T-helper 1 cell treated with Interleukin-12 subunit alpha and Interleukin-12 subunit beta and Interleukin-4 antibody, amounts not matched to agents 30 ng/mL and 1 ng/mL, for 36 hours (primary cell): ENCODE measurements at places on chromosomes 1 and 21. TPM values are rescaled to one million over a fixed set of nuclear protein-coding genes. Genes with fewer than 3 reads are reported as not detected.

OPRD1 gene
- total RNA-seq = not detected in 2 replicates

RORC gene
- total RNA-seq = 1.5 and 1.9 TPM in 2 replicates

ATP6V1G3 gene
- total RNA-seq = not detected in 2 replicates

KLHDC7A gene
- not detected in 2 replicates for total RNA-seq

LCE6A gene
- not detected in 2 replicates for total RNA-seq

AHCYL1 gene
- 52.6 TPM in 2 replicates for total RNA-seq

MYBPH gene
- not detected in 2 replicates for total RNA-seq

TMPRSS3 gene
- 5.8 and 7.8 TPM in 2 replicates for total RNA-seq

SPRR2G gene
- not detected in 2 replicates for total RNA-seq

CAPN8 gene
- total RNA-seq = not detected in 2 replicates

TSSK3 gene
- total RNA-seq = 0.98 and 1.2 TPM in 2 replicates

UBL4B gene
- total RNA-seq = not detected in 2 replicates

CXADR gene
- total RNA-seq = 0.39 and 0.49 TPM in 2 replicates

IGFN1 gene
- not detected in 2 replicates for total RNA-seq

OLIG2 gene
- not detected in 2 replicates for total RNA-seq

PLA2G2C gene
- total RNA-seq = 0.51 and 1.0 TPM in 2 replicates

ATP1A1 gene
- 229 and 233 TPM in 2 replicates for total RNA-seq

IL22RA1 gene
- not detected in 2 replicates for total RNA-seq

COL18A1 gene
- total RNA-seq = 6.5 and 7.8 TPM in 2 replicates

FMOD gene
- 0.15 and 0.39 TPM in 2 replicates for total RNA-seq

SH2D1B gene
- not detected in 2 replicates for total RNA-seq
